ENCODE measurements at places on chromosomes 11 and 22.

DNA sequence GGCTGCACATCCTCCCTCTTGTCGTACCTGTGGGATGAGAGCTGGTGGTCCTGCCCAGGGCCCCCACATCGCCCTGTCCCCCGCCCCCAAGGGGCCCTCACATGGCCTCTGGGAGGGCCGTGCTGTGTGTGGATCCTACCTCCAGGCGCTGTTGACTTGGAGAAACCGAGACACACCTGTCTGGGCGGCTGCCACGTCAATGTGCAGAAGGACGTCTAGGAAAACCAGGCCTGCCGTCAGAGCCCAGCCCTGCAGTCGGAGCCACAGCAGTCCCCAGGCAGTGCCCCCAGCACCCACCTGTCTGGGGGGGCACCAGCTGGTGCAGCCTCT is 14.2 kb downstream of the ALG12 start:
- no peak for DNase-seq

GRCh38 chr22:17112491-17113042 is 8.6 kb downstream of the TMEM121B start:
- no peak for DNase-seq

GRCh38 chr22:23527971-23528740 is 51.9 kb downstream of the IGLL1 start:
- DNase-seq = no peak

DNA sequence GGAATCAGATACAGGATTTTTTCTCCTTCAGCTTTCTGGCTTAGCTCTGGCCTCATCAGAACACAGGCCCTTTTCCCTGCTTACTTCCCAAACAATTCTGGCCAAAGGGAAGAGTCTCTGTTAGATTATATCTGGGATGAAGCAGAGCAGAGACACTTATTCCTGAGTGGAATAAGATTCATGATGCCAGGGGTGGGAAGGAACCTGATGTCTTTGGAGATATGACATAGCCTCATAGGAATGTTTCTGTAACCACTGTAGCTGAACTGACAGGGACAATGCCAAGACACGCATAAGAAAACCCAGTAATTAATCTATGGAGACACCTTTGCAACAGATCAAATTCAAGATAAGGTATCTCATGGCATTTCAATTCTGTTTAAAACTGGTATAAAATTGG is 177.1 kb upstream of the RAG2 start:
- DNase-seq = no peak

GRCh38 chr11:90650153-90650552 is 427.3 kb upstream of the CHORDC1 start:
- DNase-seq = no peak

- no peak for DNase-seq
Observed at GRCh38 chr22:45880091-45880715, 96.8 kb downstream of the WNT7B start.

DNA sequence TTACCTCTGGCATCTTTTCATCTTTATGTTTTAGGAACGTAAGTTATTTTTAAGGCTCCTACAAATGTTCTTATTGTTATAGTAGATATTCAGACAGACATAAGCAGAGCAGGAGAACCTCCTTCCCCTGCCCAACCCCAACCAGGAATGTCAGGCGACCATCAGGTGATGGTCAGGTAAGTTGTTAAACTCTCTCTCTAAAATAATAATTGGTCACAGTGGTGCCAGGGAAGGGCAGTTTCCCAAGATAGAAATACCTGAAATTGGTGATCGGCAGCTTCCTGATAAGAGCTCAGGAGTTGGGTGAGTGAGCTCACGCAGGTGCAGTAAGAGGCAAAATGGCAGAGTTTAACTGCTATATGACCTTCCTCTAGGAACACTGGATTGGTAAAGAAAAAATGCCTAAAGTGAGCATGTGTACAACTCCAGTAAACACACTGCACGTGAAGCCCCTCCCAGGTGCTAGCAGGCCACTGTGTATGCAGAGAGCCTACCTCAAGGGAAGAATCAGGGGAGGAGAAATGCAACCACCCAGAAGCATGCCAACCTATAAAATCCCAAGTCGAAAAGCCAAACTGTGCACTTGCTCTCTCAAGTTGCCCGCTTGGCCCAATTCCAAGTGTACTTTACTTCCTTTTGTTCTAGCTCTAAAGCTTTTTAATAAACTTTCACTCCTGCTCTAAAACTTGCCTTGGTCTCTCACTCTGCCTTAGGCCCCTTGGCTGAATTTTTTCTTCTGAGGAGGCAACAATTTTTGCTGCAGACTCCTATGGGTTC is 273.9 kb downstream of the SBF2 start:
- no peak for DNase-seq

GRCh38 chr11:72497731-72498130 is 63.4 kb upstream of the CLPB start:
- no peak for DNase-seq

DNA sequence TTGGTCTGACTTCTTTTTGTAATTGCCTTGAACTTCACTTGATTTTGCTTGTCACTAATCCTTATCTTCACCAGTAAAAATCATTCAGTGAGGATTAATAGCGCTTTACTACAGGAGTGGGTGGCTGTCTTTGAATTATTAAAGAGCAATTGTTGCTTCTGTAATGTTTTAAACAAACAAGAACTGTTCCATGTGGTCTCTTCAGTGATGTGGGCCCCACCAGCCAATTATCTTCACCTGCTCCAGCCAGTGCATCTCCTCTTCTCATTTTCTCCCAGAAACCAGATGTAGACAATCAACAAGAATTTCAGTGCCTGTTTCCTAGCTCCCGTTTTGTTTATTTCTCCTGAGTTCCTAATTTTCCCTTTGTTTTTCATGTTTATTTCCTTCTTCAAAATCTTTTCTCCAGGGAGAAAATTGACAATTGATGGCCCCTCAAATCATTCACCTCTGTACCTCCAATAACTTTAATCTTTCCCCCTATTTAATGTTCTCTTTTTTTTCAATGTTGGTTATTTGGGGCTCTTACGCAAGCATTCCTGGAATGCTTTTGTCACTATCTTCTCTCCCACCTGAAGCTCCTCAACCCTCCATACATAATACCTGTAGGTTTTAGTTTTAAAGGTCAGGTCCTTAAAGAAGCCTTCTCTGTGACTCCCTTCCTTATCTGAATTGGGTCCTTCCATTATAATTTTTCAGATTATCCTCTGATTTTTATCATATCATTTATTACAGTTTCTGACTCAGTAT is 115.1 kb downstream of the ARFGAP2 start:
- DNase-seq = no peak

- no peak for DNase-seq
Observed at GRCh38 chr11:95650276-95650675, 139.3 kb downstream of the FAM76B start.

- no peak for DNase-seq
Observed at GRCh38 chr22:41028841-41029240, 63.6 kb upstream of the EP300 start.

DNA sequence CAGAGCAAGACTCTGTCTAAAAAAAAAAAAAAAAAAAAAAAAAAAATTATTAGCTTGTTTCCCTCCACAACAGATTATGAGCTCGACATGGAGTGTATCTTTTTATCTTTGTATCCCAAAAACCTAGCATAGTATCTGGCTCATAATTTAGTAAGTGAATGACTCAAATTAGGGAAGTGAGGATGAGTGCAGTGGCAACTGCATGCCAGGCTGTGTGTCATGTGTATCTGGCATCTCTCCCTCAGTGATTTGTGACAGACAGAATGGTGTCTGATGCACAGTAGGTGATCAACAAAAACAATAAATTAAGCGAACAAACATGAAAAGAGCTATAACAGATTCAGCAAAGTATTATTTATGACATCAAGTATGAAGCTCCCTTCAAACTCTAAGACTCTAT is 7.2 kb downstream of the STK33 start:
- DNase-seq = no peak

GRCh38 chr11:44620328-44620725 is 54.9 kb downstream of the CD82 start:
- DNase-seq = peak; percentile 3

- DNase-seq = no peak
Observed at GRCh38 chr11:19087658-19088057, 27.1 kb upstream of the MRGPRX2 start.

DNA sequence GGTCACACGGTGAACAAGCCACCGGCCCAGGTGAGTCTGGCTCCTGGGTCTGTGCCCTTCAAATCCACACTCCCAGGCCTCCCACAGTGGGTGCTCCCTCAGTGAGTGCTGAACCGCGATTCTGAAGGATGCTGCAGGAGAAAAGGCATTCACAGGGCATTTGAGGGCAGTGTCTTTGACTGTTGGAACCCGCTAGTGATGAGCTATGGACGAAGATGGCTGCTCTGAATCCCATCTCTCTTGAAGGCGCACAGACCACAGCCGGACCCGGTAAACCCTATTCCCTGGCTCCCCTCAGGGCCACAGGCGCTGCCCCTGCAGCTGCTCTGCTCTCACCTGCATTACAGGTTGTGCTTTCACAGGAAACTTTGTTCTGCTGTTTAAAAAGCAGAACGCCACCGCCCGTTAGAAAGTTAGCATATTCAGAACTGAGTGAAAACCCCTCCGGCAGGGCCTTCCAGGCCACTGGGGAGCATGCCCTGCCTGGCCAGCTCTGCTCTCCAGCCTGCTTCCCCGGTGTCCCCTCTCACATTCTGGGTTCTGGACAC is 3.2 kb downstream of the LRRC32 start:
- no peak for DNase-seq

DNA sequence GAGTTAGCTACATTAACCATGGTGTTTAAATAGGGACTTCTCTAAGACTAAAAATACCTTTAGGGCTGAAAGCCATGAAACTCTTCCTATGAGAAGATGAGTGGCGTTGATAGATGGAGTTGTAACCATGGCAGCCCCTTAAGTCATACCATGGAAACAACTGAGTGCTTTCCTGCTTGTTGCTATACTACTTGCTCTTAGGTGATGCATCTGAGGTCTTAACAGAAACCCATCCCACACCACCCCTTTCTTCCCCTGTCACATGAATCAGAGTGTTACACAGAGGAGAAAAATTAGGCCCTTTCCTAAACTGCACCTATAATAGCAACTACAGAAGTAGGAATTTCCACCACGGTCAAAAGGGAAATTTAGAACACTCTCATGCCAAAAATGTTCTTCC is 64.3 kb upstream of the ZC3H12C start:
- no peak for DNase-seq

DNA sequence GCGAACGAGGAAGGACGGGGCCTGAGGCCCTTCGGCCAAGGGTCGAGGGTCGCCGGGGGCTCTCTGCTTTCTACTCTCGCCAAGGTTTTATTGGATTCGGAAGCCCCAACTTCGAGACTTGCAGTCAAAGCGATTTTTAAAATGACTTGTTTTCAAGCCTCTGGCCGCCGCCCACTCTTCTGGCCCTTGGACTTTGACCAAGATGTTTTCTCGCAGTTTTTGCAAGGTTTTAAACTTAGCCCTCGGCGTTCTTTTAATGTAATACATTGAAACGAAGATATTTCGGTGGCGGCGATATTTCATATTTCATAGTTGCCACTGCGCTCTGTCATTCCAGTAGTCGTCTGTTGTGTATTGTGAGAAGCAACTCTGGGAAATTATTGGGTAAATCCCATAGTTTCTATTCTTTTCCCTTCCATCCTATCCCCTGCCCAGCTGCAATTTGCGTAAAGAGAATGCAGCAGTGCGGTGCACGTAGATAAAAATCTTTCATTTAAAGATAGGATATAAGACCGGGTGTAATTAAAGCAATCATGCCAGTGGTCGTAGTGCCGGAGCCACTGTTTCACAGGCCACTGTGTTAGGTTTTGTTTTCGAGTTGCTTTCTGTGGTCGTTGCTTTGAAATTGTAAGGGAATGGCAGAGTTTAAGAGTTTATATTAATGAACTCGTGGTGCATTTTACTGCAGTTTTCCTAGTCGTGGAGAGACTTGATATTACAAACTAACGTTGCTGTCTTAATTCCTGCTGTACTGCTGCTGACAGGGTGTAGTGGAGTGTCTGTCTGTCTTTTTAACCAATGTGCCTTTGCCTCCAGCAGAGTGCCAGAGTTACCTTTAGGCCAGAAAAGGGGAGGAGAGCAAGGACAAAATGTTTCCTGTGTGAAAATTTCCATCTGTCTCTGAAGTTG is 702 bp downstream of the BIRC2 start:
- no peak for DNase-seq

DNA sequence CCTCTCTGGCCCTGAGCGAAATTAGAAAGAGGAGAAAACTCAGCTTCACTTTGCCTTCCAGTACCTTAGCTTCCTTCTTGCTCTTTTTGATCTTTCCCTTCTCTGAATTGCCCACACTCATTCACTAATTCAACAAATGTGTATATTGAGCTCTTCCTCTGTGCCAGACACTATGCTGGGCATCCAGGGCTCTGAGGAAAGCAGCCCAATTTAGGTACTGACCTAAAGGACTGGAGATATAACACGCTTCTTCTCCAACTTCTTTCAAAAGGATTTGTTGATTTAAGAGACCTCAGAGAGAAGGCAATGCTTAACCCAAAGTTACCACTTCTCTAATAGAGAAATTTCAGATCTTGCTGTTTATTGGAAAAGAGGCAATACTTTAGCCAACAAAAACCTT is 103.6 kb downstream of the TMPRSS5 start:
- DNase-seq = no peak

GRCh38 chr11:130411223-130411622 is 17.2 kb downstream of the ADAMTS8 start:
- DNase-seq = no peak

GRCh38 chr11:64253481-64253880 is 2.2 kb downstream of the PLCB3 start:
- DNase-seq = no peak

DNA sequence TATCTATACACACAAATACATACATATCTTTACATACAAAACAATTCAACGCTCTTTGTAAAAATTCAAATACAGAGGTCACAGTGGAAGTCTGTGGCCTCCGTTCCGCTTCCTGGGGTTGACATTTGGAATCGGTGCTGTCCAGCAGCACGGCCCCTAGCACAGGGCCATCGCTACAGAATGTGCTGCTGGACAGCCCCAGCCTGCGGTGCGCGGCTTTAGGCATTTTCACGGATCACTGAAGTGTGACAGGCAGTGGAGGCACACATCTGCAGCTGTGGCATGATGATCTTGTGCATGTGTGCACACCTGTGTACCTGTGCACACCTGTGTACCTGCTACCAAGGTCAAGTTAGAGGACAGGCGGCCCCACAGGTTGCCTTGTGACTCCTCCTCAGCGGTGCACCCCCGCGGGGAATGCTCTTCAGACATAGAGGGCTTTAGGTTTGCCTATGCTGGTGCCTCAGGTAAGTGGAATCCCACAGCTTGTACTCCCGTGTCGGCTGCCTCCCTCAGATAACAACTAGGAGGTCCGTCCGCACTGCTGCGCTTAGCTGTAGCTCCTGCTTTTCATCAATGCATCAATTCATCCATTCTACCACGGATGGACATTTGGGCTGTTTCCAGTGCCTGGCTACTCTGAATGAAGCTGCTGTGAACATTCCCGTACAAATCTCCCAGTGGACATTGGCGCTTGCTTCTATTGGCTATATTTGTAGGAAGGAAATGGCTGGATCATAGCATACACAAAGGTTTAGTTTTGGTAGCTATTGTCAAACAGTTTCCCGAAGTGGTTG is 29.9 kb downstream of the GAL start:
- no peak for DNase-seq

- DNase-seq = no peak
Observed at GRCh38 chr11:61545341-61545740, 35.5 kb downstream of the SYT7 start.

GRCh38 chr11:82315093-82315492 is 418.6 kb downstream of the FAM181B start:
- peak; percentile 56 for DNase-seq

- no peak for DNase-seq
Observed at GRCh38 chr22:44824271-44824670, 71.9 kb downstream of the ARHGAP8 start.

GRCh38 chr22:24393012-24393559 is 34.3 kb upstream of the ADORA2A start:
- DNase-seq = no peak

GRCh38 chr11:35276396-35277145 is 137.6 kb downstream of the CD44 start:
- DNase-seq = no peak
